CD4-positive, alpha-beta memory T cell (primary cell): ENCODE measurements at places on chromosomes 4 and X. TPM values are rescaled to one million over a fixed set of nuclear protein-coding genes. Genes with fewer than 3 reads are reported as not detected.

Gene PAGE2
- total RNA-seq: not detected

Gene TLR8
- total RNA-seq: 0.26 TPM

Gene TMEM271
- total RNA-seq: not detected

Gene GAB1
- total RNA-seq: 0.78 TPM

Gene RNF128
- total RNA-seq: not detected

Gene BEND4
- total RNA-seq: 0.23 TPM

Gene PNMA6A
- 0.23 TPM for total RNA-seq

Gene SLC10A4
- not detected for total RNA-seq

Gene CENPVL2
- not detected for total RNA-seq

Gene FAM47B
- not detected for total RNA-seq

Gene LDOC1
- 20.3 TPM for total RNA-seq

Gene UGT2A3
- not detected for total RNA-seq

Gene REPS2
- total RNA-seq: 1.4 TPM

Gene PCDH7
- not detected for total RNA-seq

Gene SLC4A4
- total RNA-seq: 0.78 TPM

Gene GPR173
- not detected for total RNA-seq

Gene TIGD2
- total RNA-seq: 6.7 TPM

Gene ZBTB49
- total RNA-seq: 18.5 TPM

Gene USP51
- 2.7 TPM for total RNA-seq
